ENCODE measurements at places on chromosomes 13 and 19.

DNA sequence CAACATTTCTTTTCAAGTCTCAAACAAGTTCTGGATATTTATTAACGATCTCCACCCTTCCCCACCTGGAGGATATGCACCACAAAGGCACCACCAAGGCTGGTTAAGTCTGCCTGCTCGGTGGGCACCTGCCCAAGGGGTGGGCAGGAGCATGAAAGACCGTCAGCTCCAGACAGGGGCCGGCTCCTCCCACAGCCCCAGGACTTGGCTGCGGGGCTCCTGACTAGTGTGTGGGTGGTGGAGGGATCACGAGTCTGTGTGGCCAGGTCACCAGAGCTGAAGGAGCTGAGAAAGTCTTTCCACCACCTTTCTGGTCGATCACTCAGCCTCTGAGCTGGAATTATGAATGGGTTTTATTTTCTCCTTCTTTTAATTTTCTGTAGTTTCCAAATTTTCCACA is 7.8 kb downstream of the SLC7A1 start:
- DNase-seq = no peak

- no peak for DNase-seq
These were observed 4.9 kb downstream of the MEIS3 start for GRCh38 chr19:47414469-47414868.

DNA sequence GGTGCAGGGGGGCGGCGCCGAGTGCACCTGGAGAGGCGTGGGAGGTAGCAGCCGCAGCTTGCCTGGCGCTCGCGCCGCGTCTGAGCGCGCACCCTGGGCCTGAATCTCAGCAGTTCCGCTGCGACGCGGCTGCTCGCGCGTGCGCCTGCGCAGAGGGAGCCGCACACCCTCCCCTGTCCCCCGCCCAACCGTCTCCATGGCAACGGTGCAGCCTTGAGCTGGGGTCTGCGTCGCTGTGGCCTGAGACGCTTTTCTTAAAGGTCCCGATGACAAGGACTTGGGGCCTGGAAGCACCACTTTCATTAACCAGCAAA is at the start of gene PNMA8B:
Gene PNMA8B (minus strand): TSS at position 82 of the 314 bp plus-strand sequence. CDS start 402 bp downstream, outside the sequence.
- DNase-seq = peak; percentile 64

DNA sequence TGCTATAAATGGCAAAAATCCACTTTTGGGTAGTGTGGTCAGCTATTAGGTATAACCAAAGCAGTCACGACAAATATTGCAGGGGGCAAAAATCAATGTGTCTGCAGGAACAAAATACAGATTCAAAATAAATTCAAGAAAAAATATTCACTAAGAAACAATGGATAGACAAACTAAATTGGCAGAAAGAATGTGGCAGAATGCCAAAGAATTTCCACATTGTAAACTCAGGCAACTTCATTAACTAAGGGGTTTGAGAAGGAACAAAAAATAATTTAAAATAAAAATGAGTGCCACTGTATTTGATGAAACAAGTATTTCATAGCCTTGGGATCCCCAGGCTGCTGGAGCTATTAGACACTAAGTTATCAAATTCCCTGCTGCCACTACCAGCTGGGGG is 193.1 kb downstream of the VWA8 start:
- DNase-seq = no peak

GRCh38 chr19:28014615-28015405 is 1198.1 kb downstream of the UQCRFS1 start:
- DNase-seq = no peak

- DNase-seq = no peak
These were observed 549.3 kb downstream of the LIG4 start for GRCh38 chr13:107665926-107666458.

- no peak for DNase-seq
These were observed 37.5 kb downstream of the ARRDC2 start for GRCh38 chr19:18045307-18046050.

DNA sequence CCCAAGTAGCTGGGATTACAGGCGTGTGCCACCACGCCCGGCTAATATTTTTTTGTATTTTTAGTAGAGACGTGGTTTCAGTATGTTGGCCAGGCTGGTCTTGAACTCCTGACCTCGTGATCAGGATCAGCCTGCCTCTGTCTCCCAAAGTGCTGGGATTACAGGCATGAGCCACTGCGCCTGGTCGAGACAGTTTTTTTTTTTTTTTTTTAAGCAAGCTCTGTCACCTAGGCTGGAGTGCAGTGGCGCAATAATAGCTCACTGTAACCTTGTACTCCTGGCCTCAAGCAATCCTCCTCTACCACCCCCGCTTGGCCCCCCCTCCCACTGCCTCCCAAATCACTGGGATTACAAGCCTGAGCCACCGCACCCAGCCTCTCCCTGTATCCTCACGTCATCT is 6.4 kb upstream of the MAP2K7 start:
- DNase-seq = no peak

All from common myeloid progenitor, CD34-positive (primary cell).